ENCODE measurements at places on chromosomes 11 and 22.

- no peak for DNase-seq
These were observed 7.9 kb upstream of the SYT7 start for GRCh38 chr11:61588728-61589191.

GRCh38 chr22:42069801-42070516 lies 653 bp downstream of the NAGA start:
- DNase-seq = no peak

DNA sequence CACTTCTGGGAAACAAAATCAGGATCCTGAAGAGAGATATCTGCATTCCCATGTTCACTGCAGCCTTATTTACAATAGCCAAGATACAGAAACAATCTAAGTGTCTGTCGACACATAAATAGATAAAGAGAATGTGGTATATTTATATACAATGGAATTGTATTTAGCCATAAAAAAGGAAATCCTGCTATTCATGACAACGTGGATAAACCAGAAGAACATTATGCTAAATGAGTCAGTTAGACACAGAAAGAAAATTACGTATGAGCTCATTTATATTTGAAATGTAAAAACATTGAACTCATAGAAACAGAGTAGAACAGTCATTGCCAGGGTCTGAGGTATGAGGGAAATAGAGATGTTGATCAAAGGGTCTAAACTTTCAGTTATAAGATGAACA lies 6.1 kb downstream of the MRPL17 start:
- no peak for DNase-seq

GRCh38 chr22:34000879-34001526 lies 80.7 kb upstream of the LARGE1 start:
- no peak for DNase-seq

DNA sequence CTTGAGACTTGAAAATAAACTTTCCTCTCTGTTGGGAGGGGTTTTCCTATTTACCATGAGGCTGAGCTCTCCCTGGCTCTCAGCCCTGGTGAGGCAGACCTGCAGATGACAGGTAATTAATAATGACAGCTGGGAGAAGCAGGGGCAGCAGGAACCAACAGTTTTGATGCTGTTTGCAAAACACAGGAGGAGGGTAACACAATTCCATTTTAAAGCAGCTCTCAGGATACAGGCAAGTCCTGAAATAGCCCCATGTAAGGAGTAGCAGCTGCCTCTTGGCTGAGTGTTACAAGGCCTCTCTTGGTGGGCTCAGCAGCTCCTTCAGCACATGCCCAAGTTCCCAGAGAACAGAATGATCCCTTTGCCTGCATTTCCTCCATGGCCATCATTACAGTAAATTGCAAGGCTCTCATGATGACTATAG lies 13.3 kb downstream of the PARVA start:
- no peak for DNase-seq

DNA sequence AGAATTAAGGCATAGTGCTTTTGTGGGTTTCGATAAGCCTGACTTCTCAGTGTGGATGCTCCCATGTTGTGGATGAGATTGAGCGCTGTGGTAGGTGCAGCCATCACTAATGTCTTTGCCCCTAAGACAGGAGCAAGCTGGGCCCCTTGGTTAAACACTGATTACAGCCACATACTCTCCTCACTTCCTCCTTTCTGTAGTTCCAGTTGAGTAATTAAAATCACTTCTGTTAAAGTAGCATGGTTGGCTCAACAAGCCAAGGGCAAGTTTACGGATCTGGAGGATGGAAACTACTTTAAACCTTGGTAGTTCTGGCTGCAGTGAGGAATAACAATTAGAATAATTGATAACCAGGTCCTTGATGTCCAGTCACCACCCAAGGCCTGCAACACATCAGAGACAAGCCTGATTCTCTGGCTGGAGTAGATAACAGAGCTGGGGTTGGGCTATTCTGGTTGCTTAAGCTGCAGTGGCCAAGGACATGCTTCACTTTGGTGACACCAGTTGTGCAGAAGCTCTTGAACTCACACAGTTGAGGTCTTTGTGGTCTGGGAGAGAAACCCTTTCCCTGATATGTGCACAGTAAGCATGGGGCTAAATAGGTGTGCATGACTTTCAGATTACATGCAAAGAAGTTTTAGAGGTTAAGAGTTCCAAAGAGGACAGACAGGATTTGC lies 81.3 kb downstream of the KIRREL3 start:
- DNase-seq = no peak

- DNase-seq = no peak
These were observed 368.4 kb downstream of the BUD13 start for GRCh38 chr11:116404462-116404798.
